ENCODE measurements at places on chromosomes 13 and 19. TPM values are rescaled to one million over a fixed set of nuclear protein-coding genes. Genes with fewer than 3 reads are reported as not detected.

ZNF549 gene
- 11.5 TPM for total RNA-seq

PGLYRP2 gene
- 0.30 TPM for total RNA-seq

DNA sequence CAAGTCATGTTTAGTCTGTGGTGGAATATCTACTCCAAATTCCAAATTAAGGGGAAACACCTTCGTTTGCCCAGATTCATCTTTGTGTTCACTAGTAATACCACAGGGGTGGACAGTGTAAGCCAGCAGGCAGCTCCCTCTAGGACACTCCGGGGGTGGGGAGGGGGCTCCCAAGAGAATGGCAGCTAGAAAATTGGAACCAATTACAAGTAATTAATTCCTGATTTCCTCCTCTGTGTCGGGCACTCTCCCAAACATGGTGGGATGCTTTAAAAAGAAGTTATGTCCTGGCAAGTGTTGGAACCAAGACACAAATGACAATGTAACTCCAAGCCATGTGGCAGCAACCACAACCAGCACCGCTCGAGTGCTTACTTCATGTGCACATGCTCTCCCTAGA lies 5.9 kb downstream of the COL4A1 start:
- no peak for DNase-seq

- DNase-seq = no peak
Observed at GRCh38 chr19:28578786-28579505, 634.0 kb downstream of the UQCRFS1 start.

DNA sequence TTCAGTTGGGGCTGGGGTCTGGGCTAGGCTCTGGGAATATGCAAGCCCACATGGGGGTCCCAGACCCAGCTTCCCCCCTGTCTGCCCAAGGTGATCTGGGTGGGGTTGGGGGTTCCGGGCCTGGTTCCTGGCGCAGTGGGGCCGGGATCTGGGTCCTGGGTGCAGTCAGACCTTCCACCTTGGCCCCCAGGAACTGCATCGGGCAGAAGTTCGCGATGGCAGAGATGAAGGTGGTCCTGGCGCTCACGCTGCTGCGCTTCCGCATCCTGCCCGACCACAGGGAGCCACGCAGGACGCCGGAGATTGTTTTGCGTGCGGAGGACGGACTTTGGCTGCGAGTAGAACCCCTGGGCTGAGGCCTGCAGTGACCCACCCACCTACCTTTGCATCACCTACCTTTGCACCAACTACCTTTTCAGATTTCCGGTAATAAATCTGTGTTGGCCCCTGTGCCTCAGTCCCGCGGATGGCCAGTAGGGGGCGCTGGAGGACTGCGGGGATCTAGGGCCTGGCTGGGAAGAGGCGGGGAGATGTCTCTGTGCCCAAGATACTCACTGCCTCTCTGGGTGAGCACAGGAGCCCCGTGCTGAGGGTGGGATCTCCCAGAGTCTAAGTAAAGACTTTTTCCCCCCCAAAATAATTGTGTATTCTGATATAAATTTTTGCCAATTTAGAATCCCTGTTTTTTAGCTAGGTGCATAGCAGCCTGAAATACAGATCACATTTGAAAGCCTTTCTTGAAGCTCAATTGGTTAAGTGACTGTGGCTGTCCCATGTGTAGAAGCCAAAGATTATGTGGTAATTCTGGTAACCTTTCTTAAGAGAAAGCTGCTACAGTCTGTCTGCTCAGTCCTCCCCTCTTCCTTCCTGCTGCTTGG lies 11.5 kb upstream of the CYP4F3 start:
- peak; percentile 73 for DNase-seq

- no peak for DNase-seq
Observed at GRCh38 chr13:28538932-28539331, 44.0 kb upstream of the FLT1 start.

GRCh38 chr19:40229484-40229883 lies 3.0 kb upstream of the CCNP start:
- DNase-seq = no peak

DNA sequence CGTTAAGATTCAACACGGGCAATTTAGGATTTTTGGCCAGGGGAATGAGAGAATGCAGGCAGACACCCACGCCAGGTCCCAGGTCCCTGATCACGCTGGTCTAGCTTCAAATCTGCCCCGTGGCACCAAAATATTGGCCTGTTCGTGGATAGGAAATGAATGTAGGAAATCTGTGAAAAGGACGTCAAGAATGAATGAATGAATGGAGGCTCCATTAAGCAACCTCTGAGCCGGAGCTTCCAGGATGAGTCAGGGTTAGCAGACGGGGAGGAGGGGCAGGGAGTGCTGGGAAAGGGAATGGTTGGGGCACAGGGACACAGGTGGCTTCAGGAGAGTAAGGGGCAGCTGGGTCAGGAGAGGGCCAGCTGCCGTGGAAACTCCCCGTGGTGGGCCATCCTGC lies 4.2 kb downstream of the SULT2B1 start:
- DNase-seq = no peak

- peak; percentile 61 for DNase-seq
Observed at GRCh38 chr19:2478278-2478755, 2.4 kb downstream of the GADD45B start.

DNA sequence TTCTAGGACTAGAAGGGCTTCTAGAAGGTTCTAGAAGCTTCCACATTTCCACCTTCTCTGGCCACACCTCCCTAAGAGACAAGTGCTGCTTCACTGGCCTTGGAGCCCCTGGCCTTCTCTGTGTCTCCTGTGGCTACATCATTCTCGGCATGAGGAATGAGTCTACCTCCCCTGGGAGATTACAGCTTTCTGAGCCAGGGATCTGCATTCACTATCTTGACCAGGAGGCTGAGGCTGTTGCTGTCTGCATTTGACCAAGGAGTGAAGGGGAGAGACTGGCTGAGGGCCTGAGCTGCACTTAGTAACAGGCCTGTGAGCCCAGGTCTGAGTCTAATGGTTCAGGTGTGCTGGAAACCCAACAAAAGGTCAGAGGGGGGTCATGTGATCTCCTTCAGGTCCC lies 5.3 kb downstream of the CPAMD8 start:
- no peak for DNase-seq

- DNase-seq = no peak
Observed at GRCh38 chr13:60411464-60411863, 14.4 kb downstream of the TDRD3 start.

Measured in T-cell (primary cell).